ENCODE measurements at places on chromosomes 3 and 15.

DNA sequence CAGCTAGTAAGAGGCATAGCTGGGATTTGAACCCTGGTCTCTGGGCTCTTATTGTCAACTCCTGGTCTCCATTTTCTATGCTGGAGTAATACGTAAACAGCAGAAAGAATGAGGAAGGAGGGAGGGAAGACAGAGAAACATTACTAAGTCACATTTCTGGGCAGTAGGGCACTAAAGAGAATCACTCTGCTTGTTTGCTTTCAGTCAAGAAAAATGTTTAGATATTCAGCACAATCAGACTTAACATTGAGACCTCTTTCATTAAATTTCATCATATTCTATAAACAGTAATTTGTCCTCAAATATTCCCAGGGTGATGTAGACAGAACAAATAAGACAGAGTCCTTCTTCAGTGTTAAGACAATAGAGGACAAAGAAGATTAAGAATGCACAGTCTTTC is 67.7 kb upstream of the BNC1 start:
- no peak for DNase-seq

DNA sequence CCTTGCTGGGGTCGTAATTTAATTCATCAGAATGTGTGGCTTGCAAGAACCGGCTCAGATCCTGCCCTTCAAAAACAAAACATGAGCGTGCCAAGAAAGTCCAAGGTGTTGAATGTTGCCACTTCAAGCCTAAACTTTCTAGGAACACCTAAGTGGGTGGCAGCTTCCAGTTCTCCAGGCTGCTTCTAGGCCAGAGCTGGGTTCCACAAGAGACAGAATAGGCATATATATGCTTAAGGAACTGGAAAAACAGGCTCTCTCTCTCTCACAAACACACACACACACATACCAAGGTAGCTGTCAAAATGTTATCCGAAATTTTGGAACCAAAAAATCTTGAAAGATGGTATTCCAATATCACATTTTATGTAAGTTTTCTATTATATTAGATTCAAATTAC is 890 bp upstream of the ADIPOQ start:
- no peak for DNase-seq

GRCh38 chr3:138673641-138674530 is 65.3 kb downstream of the FAIM start:
- DNase-seq: no peak

- DNase-seq: no peak
Measured at GRCh38 chr3:130948001-130948773, 54.3 kb downstream of the ATP2C1 start.

DNA sequence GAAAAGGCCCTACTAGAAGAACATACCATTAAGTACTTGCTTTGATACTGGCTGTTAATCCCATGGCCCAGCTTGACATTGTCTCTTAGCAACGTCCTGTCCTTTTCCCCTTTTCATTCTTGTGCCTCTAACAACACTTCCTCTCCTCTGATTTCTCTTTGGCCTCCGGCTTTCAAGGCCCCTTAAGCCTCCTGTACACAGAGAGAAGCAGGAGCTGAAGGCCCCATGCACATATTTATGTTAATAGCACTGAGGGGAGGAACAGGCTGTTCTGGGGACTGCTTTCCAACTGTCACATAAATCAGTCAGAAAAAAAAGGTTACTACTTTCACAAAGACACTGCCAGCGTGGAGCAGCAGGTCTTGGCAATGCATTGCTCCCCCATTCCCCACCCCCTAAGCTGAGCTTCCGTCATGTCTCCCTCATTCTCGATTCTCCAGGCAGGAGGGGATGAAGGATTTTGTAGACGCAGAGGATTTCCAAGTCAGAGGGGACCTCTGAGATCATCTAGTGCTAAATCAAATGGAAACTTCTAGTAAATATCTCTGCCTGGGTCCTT is 257.4 kb upstream of the ADAMTS9 start:
- DNase-seq: no peak

DNA sequence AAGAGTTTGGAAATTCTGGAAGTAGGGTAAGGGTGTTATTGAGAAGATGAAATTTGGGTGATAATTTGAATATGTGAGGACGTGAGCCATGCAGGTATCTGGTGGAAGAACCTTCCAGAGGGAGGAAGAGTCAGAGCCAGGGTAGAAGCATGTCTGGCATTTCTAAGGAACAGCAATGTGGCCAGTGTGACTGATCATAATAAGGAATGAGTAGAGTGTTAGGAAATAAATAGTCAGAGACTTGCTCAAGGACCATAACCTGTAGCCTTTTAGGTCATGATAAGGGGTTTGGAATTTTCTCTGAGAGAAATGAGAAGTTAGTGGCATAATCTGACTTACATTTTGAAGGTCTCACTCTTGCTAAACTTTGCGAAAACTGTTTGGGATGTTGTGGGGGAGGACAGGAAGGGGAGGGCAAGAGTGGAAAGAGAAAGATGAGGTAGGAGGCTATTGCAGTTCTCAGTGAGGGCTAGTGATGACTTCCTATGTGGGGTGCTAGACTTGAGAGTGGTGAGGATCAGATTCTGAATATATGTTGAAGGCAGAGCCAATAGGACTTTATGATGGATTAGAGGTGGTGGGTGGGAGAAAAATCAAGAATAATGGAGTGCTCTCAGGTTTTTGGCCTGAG is 568.3 kb downstream of the AGBL1 start:
- no peak for DNase-seq

GRCh38 chr3:32224016-32224516 is 14.4 kb upstream of the CMTM8 start:
- DNase-seq: no peak

- no peak for DNase-seq
Measured at GRCh38 chr3:98697225-98697624, 65.9 kb upstream of the ST3GAL6 start.

DNA sequence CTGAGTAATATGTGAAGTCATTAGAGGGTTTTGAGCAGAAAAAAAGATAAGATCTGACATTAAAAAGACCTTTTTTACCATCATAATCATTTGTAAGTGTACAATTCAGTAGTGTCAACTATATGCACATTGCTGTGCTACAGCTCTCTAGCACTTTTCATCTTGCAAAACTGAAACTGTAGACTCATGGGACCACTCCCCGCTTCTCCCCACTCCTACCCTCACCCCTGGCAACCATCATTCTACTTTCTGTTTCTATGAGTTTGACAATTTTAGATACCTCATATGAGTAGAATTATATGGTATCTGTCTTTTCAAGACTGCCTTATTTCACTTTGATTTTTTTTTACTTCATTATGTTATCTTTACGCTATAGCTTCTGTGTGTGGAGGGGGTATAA is 112.8 kb downstream of the NSUN3 start:
- no peak for DNase-seq

DNA sequence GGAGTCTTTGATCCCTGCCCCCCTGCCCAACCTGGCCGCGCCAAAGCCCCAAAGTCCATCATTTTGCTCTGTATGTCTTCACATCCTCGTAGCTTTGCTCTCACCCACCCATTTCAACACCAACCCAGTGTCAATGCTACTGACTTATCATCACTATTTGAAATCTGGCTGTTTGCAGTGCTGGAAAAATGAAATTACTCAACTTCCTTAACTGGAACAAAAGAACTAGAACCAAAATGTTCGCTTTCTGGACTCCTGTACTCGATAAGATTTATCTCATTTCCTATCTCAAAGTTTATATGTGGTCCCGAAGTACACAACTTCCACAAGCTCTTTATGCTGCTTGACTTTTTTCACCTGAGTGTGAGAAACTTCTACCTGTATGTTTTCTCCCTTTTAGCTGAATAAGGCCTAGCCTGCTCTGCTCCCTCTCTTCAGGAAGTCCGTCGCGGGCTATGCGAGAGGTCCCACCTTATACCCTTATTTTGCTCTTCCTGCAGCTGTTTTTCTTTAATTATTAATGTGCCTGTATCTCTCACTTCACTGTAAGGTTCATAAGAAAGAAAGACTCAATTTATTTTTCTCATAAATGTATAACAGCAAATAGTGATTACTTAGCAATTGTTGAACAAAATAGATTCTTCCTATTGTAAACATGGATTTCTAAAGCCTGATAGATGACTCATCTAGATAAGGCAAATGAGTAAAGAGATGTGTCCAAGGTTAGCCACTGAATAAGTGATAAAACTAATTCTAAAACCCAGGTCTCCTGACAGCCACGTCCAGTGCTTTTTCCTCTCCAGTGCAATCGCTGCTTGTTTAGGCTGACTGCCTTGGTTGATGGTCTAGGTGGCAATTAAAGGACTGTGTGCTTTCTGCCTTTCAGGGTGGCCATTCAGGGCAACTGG is 464.1 kb upstream of the TPRG1 start:
- DNase-seq: no peak

Measured in T-helper 9 cell (primary cell).